Stimulated activated CD4-positive, alpha-beta T cell treated with anti-CD3 and anti-CD28 coated beads, TNF-alpha, amount 100 ng/mL, for 1 hour (primary cell): ENCODE measurements at places on chromosomes 4 and X.

GRCh38 chr4:1749370-1749769 is 28.0 kb downstream of the TACC3 start:
- DNase-seq, result no peak

DNA sequence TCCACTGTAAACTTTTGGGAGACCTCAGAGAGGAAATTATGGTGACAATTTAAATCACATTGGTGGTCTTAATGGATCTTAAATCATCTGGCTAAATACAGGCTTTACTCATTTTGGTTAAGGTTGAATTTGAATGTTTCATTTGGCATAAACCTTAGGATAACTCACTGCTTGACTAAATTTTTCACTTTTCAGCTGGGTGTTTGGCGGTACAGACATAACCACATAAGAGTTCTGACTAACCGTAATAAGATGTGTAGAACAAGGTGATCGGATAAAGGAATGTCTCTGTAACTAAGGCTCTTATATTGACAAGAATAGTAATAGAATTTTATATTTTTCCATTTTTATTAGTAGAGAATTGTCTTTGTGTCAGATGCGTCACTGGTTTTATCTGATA is 281.0 kb downstream of the BMPR1B start:
- DNase-seq, result no peak

- no peak for DNase-seq
Measured at GRCh38 chr4:140756319-140757231, at the start of gene TBC1D9. TSS of gene TBC1D9 (minus strand) at chr4:140756385. CDS start at chr4:140756045, 340 bp downstream.

DNA sequence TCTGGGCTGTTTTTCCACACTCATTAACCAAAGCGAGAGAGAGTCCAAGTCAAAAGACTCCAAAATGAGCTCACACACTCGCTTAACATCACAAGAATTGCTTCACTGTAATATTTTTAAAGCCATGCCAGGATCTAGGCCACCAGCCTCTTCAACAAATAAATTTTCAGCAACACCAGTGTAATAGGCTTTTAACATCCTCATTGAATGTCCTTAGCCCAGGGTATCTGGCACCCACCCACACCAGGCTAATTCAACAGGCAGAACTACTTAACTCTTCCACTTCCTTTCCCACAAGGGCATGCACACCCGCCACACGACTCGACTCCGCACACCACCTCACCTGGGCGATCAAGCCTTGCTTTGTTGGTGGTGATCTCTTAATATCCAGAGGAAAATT is 34.2 kb downstream of the FAT1 start:
- DNase-seq, result no peak

DNA sequence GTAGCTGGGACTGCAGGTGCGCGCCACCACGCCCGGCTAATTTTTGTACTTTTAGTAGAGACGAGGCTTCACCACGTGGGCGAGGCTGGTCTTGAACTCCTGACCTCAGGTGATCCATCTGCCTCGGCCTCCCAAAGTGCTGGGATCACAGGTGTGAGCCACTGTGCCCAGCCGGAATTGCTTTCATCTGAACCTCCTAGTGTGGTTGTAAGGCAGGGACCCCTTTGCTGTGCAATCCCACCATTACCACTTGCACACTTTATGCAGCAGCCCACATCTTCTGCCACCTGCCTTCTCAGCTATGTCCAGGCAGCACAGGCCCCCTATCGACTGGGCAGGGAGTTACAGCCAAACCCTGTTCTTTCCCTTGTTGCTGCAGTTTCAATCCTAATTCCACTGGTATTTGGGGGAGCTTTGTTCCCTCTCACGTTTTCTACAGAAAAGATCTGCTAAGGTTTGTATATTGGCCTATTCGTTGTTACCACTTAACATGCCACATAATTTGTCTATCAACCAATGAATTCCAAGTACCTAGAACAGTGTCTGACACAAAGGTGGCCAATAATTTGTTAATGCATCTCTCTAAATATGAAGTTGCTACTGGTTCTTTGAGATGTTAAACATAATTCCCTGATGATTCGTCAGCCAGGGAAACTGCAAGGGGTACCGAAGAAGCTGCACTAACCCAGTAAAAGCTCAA is 6.5 kb downstream of the RPL39 start:
- no peak for DNase-seq

GRCh38 chr4:137129441-137129840 is 402.9 kb downstream of the PCDH18 start:
- DNase-seq, result no peak
